ENCODE measurements at places on chromosomes 6 and 20. TPM values are rescaled to one million over a fixed set of nuclear protein-coding genes. Genes with fewer than 3 reads are reported as not detected.

Gene CLPSL2
- total RNA-seq = not detected

Gene LCA5
- 2.0 TPM for total RNA-seq

Gene RNF182
- total RNA-seq = 0.63 TPM

Gene TOX2
- 5.9 TPM for total RNA-seq

Gene TNFRSF21
- 30.4 TPM for total RNA-seq

Gene PTK6
- total RNA-seq = 0.94 TPM

- no peaks in the 10 kb centered on the region for H3K36me3 ChIP-seq
- H3K4me1 ChIP-seq = peaks cover 27% of the 10 kb centered on the region
- peak within 1 kb of the TSS; percentile 95 for H3K27ac ChIP-seq
- peak; percentile 97 for DNase-seq
- peaks cover 8% of the 10 kb centered on the region for H3K27me3 ChIP-seq
- peak within 1 kb of the TSS; percentile 84 for H3K4me3 ChIP-seq
Measured at GRCh38 chr20:58650776-58651558, at the start of gene STX16. STX16 (plus strand) TSS chr20:58651283; CDS start chr20:58652007, 724 bp downstream.

DNA sequence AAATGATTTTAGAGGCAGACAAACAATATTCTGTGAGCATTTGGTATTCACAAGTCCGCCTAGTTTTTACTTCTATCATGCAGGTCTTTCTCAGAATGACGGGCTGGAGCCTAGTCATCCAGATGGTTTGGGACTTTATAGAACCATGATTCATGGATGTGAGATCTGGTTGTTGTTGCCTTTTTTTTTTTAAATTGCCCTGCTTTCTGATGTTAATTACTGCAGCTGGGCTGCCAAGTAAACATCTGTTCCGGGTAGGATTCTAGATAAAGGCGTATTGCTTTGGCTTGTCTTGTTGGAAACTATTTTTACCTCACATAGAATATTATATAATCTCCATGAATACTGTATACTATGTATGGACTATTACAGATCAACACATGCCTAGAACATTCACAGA, 58.1 kb downstream of the RNF217 start:
- H3K4me3 ChIP-seq = no peak overlapping the region
- no peaks in the 10 kb centered on the region for H3K36me3 ChIP-seq
- no peak for DNase-seq
- peaks cover 11% of the 10 kb centered on the region for H3K4me1 ChIP-seq

DNA sequence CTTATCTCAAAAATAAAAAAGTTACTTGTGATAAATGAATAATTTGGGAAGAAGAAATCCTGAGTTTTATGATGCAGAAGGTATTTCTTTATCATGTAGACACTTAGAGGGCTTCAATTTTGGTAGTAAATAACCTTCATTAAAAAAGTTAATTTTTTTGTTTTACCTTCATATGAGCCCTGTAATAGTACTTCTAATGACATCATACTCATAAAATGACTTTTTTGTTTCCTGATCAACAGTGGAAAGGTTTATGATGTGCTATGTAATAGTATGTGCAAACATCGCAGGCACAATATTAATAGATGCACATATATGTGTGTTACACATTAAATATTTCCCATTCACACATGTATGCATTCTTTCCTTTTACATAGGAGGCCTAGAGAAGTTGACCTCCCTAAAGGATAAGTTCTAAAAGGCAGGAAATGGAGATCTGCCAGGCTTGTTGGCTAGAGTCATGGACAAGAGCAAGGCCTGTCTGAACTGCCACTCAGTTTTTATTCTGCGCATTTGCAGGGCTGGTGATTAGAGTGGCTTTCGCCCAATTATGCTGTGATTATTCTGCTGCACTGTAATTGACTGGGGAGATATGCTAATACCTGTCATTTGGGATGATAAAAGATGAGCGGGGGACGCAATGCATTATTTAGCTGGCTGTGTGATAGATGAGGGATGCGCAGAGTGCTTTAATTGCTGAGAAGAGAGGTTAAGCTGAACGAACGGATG, 272.6 kb downstream of the TMEM242 start:
- no peaks in the 10 kb centered on the region for H3K4me1 ChIP-seq
- no peaks in the 10 kb centered on the region for H3K36me3 ChIP-seq
- no peak for DNase-seq
- H3K27me3 ChIP-seq = no peaks in the 10 kb centered on the region

DNA sequence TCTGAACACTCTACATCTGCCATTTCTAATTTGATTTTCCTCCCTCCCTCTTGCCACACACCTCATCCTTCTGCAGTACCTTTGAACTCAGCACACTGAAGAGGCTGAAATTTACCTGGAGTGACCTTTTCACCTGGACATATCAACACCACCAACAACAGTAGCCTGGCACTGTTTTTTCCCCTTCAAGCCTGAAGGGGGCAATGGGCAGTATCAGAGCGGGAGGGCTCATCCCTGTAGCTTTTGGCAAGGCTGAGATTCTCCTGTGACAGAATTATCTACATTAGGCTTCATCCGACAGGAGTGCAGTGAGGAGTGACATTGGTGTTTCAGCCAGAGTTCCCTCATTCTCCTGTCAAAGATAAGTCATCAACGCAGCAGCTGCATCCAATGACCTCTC, 312.8 kb upstream of the SPTLC3 start:
- H3K4me1 ChIP-seq = no peaks in the 10 kb centered on the region
- H3K27me3 ChIP-seq = no peaks in the 10 kb centered on the region
- H3K4me3 ChIP-seq = no peak overlapping the region
- DNase-seq = no peak

DNA sequence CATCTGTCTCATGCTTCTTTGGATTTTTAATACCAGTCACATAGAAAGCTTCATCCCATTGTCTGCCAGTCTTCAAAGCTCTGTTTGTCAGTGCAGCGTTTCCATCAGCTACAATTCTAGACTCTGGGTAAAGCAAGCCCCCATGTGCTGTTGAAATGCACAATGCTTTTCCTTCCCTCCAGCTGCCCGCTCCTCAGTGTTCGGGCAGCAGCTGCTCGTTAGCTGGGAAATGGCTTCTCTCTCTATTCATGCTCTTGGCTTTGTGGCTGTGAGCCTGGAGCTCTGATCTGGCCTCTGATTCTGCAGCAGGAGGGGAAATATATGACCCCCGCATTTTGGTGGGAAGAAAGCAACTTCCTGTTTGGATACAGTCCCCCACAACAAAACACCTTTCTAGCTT, 213.0 kb upstream of the CDYL start:
- H3K27me3 ChIP-seq = no peaks in the 10 kb centered on the region
- no peak for DNase-seq
- H3K36me3 ChIP-seq = no peaks in the 10 kb centered on the region
- H3K4me3 ChIP-seq = no peak overlapping the region
- no peak overlapping the region for H3K27ac ChIP-seq

DNA sequence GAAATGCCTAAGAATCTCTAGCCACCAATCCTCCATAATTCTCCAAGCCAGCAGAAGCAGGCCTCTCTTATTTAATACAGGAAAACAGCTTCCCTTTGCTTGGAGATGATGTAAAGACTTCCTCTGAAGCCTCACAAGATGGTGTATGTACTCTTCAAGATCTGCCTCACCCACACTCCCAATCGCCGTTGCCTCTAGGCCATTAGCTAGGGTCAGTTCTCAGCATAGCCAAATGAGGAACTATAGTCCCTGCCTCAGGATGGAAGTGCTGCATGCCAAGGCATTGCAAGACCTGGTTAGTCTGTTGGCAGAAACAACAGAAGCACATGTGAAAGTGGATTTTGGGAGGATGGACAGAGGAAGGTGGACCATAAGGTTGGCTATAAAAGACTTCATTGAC, 139.1 kb downstream of the SCML4 start:
- no peaks in the 10 kb centered on the region for H3K36me3 ChIP-seq
- no peak overlapping the region for H3K27ac ChIP-seq
- no peak for DNase-seq
- H3K27me3 ChIP-seq = no peaks in the 10 kb centered on the region
- no peaks in the 10 kb centered on the region for H3K4me1 ChIP-seq

- H3K4me3 ChIP-seq = no peak overlapping the region
- no peaks in the 10 kb centered on the region for H3K4me1 ChIP-seq
- no peak for DNase-seq
- H3K27me3 ChIP-seq = no peaks in the 10 kb centered on the region
- H3K36me3 ChIP-seq = peaks cover 100% of the 10 kb centered on the region
Measured at GRCh38 chr20:37205794-37206193, 26.4 kb upstream of the MROH8 start.

- no peaks in the 10 kb centered on the region for H3K36me3 ChIP-seq
- no peak overlapping the region for H3K4me3 ChIP-seq
- no peaks in the 10 kb centered on the region for H3K27me3 ChIP-seq
- DNase-seq = no peak
- peak overlapping the region; percentile 71 for H3K27ac ChIP-seq
Measured at GRCh38 chr6:113651120-113651519, 206.0 kb upstream of the MARCKS start.

DNA sequence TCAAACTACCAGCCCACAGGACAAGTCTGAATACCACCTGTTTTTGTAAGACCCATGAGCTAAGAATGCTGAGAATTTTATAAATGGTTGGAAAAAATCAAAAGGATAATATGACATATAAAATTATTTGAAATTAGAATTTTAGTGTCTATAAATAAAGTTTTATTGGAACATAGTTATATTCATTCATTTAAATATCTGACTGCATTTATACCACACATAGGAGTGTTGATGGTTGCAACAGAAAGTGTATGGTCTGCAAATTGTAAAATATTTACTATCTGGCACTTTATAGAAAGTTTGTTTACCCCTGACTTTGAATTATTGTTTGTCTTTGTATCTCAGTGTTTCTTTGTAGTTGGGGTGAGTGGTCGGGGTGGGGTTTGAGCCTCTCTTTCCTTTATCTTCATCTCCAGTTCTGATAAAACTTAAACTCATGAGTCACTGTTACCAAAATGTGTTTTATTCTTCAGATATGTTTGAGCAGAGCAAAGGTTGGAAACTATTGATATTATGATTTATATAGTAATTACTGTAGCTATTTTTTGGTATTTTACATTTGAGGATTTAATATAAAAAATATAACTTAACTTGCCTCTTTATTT, 55.5 kb downstream of the CD2AP start:
- no peak overlapping the region for H3K4me3 ChIP-seq
- no peak for DNase-seq
- no peaks in the 10 kb centered on the region for H3K4me1 ChIP-seq
- H3K27me3 ChIP-seq = no peaks in the 10 kb centered on the region
- H3K36me3 ChIP-seq = peaks cover 6% of the 10 kb centered on the region
- H3K27ac ChIP-seq = no peak overlapping the region

GRCh38 chr6:134553936-134554335, 236.0 kb upstream of the SGK1 start:
- no peak overlapping the region for H3K27ac ChIP-seq
- H3K4me3 ChIP-seq = no peak overlapping the region
- DNase-seq = no peak
- H3K27me3 ChIP-seq = no peaks in the 10 kb centered on the region
- peaks cover 23% of the 10 kb centered on the region for H3K4me1 ChIP-seq
- H3K36me3 ChIP-seq = no peaks in the 10 kb centered on the region

DNA sequence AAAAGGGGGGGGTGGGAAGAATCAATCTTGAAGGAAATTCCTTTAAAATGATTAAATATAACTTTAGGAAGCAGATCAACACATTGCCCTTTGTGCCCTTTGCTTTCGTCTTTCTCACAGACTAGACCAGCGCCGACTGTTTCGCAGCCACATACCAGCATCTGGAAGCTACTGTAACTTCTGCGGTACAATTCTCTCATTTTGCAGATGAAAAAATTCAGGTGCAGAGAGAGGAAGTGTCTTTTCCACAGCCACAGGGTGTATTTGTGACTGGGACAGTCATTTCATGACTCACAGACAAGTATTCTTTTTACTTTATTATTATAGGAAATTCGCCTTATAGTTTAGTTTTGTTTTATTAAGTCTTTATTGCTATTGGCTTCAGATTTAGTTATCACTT, 84.2 kb downstream of the UST start:
- no peak for DNase-seq
- H3K27ac ChIP-seq = no peak overlapping the region
- H3K4me3 ChIP-seq = no peak overlapping the region
- H3K4me1 ChIP-seq = peaks cover 5% of the 10 kb centered on the region
- H3K36me3 ChIP-seq = no peaks in the 10 kb centered on the region
- no peaks in the 10 kb centered on the region for H3K27me3 ChIP-seq

DNA sequence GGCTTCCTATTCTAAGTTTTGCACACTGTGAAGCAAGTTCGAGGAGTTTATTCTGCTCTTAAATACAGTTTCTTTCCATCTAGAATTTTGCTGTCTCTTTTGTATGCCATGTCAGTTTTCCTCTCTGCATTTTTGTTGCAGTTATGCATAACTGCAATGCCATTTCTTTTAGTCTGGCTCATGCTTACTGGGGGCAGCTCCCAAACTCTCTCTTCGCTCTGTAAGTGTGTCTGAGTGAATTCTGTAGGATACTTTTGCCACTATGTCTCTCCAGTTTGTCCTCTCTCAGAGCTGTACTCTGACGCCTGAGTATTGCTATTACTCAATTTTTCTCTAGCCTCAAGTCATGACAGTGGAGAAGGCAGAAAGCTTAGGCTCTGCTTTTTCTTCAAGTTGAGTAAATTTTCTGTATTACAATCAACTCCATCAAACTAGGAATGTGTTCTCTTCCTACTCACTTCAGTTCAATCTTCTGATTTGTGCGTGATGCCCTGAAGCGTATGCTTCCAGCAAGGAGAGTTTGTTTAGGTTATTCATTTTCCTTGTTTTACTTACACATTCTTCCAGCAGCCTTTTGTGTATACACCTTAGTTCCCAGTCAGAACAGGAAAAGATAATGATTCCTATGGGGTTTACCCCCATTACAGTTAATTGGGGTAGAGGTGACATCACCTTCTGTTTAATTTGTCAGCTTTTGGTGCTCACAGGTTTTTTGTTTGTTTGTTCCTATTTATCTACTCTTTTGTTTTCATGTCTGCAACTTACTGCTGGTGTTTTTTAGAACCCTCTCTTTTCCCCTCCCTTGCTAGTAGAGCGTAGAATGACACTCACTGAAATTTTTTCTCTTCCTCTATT, 430.9 kb downstream of the BCKDHB start:
- H3K4me1 ChIP-seq = no peaks in the 10 kb centered on the region
- no peak overlapping the region for H3K4me3 ChIP-seq
- no peaks in the 10 kb centered on the region for H3K36me3 ChIP-seq

- peaks cover 18% of the 10 kb centered on the region for H3K4me1 ChIP-seq
- H3K27me3 ChIP-seq = no peaks in the 10 kb centered on the region
- no peak overlapping the region for H3K27ac ChIP-seq
- DNase-seq = no peak
- H3K36me3 ChIP-seq = no peaks in the 10 kb centered on the region
Measured at GRCh38 chr6:137341681-137342195, 122.6 kb upstream of the IFNGR1 start.

DNA sequence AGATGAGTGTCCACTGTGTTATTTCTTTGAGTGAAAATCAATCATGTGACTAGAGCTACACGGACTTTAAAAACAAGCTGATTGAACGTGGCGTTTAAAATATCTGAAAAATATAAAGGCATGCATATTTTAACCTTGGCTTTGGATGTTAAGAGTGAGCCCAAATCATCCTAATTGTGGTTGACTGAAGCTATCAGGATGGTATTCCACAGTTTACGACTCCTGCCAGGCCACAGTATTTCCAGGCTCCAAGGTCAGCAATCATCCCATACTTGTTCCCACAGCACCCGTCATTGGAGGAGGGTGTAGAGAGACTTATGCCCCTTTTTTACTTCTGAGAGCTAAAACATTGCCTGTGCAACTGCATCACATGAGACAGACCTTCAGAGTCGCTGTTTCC, 43.2 kb upstream of the TMX4 start:
- no peaks in the 10 kb centered on the region for H3K27me3 ChIP-seq
- no peak for DNase-seq
- no peaks in the 10 kb centered on the region for H3K36me3 ChIP-seq
